ENCODE measurements at places on chromosomes 16 and 17. TPM values are rescaled to one million over a fixed set of nuclear protein-coding genes. Genes with fewer than 3 reads are reported as not detected.

CES5A gene
- not detected for total RNA-seq

IL34 gene
- 0.14 TPM for total RNA-seq

GNG13 gene
- total RNA-seq: not detected

SLC5A10 gene
- total RNA-seq: not detected

TGFB1I1 gene
- total RNA-seq: 64.1 TPM

TSC2 gene
- 61.7 TPM for total RNA-seq

TBC1D28 gene
- not detected for total RNA-seq

CD79B gene
- 1.3 TPM for total RNA-seq

GRN gene
- total RNA-seq: 153 TPM

CIAO2B gene
- 87.5 TPM for total RNA-seq

HS3ST3B1 gene
- 0.29 TPM for total RNA-seq

NACA2 gene
- not detected for total RNA-seq

CEMP1 gene
- not detected for total RNA-seq

CCDC200 gene
- total RNA-seq: not detected

ZNF287 gene
- 3.5 TPM for total RNA-seq

WFDC1 gene
- not detected for total RNA-seq

CHST6 gene
- 1.3 TPM for total RNA-seq

FOXC2 gene
- 5.7 TPM for total RNA-seq

PARD6A gene
- 2.7 TPM for total RNA-seq

KDM6B gene
- 8.9 TPM for total RNA-seq

MAPT gene
- total RNA-seq: 0.07 TPM

ARL6IP1 gene
- total RNA-seq: 541 TPM

KRTAP4-12 gene
- not detected for total RNA-seq

LRRC75A gene
- total RNA-seq: 1.6 TPM

Data from thoracic aorta endothelial cell (primary cell).